ENCODE measurements at places on chromosomes 3 and 15. TPM values are rescaled to one million over a fixed set of nuclear protein-coding genes. Genes with fewer than 3 reads are reported as not detected.

- DNase-seq = no peak
- H3K4me1 ChIP-seq = no peaks in the 10 kb centered on the region
- H3K27ac ChIP-seq = no peak overlapping the region
- H3K36me3 ChIP-seq = no peaks in the 10 kb centered on the region
These were observed 474.0 kb downstream of the MECOM start for GRCh38 chr3:169189486-169189885.

GRCh38 chr3:106048946-106049481 is 180.2 kb upstream of the CBLB start:
- no peaks in the 10 kb centered on the region for H3K4me1 ChIP-seq
- peaks cover 5% of the 10 kb centered on the region for H3K36me3 ChIP-seq
- no peak for DNase-seq
- H3K4me3 ChIP-seq = no peak overlapping the region
- H3K27me3 ChIP-seq = no peaks in the 10 kb centered on the region

DNA sequence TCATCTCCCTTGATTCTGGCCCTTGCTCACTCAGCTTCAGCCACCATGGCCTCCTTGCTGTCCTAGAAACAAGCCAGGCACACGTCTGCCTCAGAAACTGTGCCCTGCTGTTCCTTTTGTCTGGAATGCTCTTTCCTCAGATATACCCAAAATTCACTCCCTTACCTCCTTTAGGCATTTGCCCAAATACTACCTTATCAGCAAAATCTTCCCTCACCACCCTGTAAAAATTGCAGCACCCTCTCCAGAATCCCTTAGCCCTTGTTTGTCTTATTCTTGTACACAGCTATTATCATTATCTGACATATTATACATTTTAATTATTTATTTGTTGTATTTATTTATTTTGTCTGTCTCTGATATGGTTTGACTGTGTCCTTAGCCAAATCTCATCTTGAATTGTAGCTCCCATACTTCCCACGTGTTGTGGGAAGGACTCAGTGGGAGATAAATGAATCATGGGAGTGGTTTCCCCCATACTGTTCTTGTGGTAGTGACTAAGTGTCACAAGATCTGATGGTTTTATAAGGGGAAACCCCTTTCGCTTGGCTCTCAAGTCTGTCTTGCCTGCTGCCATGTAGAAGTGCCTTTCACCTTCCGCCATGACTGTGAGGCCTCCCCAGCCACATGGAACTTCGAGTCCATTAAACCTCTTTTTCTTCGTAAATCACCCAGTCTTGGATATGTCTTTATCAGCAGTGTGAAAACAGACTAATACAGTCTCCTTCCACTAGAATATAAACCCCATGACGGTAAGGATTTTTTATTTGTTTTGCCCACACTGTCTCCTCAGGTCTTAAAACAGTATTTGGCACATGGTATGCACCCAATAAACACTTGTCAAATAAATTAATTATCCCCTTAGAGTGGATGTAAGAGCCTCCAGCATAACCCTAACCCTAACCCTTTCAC is 60.0 kb upstream of the STT3B start:
- DNase-seq = no peak
- H3K36me3 ChIP-seq = no peaks in the 10 kb centered on the region
- H3K27me3 ChIP-seq = no peaks in the 10 kb centered on the region
- H3K4me1 ChIP-seq = peaks cover 6% of the 10 kb centered on the region

DNA sequence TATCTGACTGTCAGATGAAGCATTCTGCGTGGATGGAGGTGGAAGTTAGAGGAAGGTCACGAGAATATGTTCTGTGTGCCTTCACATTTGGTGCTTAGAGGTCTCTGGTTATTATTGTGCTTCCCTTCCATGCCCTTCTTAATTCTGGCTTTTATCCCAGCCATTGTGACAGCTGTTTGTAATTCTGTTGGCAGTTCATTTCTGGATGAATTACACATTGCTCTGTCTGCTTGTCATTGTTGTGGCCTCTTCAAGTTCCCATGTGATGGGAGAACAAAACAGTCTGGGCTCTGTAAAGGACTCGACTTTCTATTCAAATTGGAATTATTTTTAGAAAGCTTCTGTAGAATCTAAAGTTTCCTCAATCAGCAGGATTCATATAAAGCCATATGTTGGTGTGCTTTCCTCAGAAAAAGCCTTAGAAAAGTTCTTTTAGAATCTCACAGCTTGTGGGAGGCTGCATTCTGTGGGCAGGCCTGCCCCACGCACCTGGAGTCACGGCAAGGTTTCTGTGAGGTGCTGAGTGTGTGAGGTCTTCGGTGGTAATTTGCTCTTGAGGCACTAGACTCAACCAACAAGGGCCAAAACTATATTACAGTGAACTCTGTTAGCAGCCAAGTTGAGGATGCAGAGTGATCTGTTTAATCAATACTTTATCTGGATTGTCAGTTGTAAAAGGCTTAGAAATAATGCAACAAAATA is 397.4 kb upstream of the AZI2 start:
- H3K4me1 ChIP-seq = no peaks in the 10 kb centered on the region
- DNase-seq = no peak
- H3K36me3 ChIP-seq = no peaks in the 10 kb centered on the region
- H3K4me3 ChIP-seq = no peak overlapping the region
- no peak overlapping the region for H3K27ac ChIP-seq

- H3K27me3 ChIP-seq = peaks cover 33% of the 10 kb centered on the region
- H3K27ac ChIP-seq = no peak overlapping the region
- no peak for DNase-seq
- H3K4me1 ChIP-seq = peaks cover 13% of the 10 kb centered on the region
These were observed 151.6 kb downstream of the TMCO5A start for GRCh38 chr15:38085931-38086568.

DNA sequence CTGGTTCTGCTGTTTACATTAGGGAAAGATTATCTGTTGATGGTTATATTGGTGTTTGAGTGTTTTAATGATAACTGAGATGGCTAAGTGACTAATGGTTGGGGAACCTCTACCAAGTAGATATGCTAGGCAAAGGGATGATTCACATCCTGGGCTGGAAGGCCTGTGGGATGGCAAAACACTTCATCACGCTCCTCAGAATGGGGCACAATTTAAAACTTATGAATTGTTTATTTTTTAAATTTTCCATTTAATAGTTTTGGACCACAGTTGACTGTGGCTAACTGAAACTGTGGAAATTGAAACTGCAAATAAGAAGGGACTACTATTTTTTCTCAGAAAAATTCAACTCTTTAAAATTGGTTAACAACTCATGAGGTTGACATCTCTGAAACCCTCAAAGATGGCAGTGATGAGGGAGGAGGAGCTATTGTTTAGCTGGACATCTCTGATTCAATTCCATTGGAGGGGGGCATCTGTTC is 100.5 kb upstream of the ZBED2 start:
- peaks cover 46% of the 10 kb centered on the region for H3K4me1 ChIP-seq
- H3K27ac ChIP-seq = no peak overlapping the region
- no peak for DNase-seq
- no peak overlapping the region for H3K4me3 ChIP-seq

GRCh38 chr3:128550113-128550440 is 57.1 kb upstream of the GATA2 start:
- no peaks in the 10 kb centered on the region for H3K36me3 ChIP-seq
- peaks cover 2% of the 10 kb centered on the region for H3K4me1 ChIP-seq
- no peak overlapping the region for H3K4me3 ChIP-seq
- no peak overlapping the region for H3K27ac ChIP-seq

- no peak overlapping the region for H3K27ac ChIP-seq
- H3K36me3 ChIP-seq = peaks cover 3% of the 10 kb centered on the region
These were observed 7.6 kb downstream of the HSPBAP1 start for GRCh38 chr3:122786066-122786465.

- DNase-seq = peak; percentile 17
- H3K4me1 ChIP-seq = peaks cover 9% of the 10 kb centered on the region
- H3K27ac ChIP-seq = no peak overlapping the region
These were observed 563.5 kb downstream of the PDCD6IP start for GRCh38 chr3:34361921-34362320.

DNA sequence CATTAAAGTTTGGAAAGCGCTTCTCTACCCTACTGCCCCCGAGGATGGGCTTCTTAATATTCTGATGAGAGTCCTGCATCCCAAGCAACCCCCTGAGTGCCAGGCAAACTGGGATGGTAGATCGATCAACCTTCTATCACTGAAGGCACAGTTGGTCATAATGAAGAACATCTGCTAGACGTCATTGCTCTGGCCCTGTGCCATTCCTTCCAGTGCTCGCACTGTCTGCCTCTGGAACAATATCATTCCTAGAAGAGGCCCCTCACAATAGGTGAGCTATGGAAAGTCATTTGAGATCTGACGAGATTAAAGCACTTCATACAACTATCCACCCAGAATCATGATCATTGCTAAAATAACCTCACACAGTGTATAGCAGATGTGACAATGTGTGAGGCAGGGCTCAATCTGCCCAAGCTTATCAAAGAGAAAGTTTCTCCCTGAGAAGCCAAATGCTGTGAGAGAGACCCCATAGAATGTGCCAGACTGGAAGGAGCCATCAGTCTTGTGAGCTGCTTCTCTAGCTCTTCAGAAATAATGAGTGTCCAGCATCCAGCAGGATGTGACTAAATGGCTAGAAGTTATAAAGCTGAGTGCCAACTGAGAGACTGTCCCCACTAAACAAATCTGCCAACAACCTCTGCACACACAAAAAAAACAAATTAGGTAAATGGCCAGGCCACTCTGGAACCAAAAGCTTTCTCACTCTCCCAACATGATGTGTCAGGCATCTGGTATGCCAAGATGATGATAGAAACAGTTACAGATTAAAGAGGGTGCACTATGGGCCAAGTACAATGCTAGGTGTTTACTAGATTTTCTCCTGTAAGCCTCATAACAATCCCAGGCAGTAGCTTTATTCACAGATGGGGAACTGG is 165.5 kb downstream of the NECTIN3 start:
- no peaks in the 10 kb centered on the region for H3K27me3 ChIP-seq
- H3K4me3 ChIP-seq = no peak overlapping the region
- peaks cover 49% of the 10 kb centered on the region for H3K4me1 ChIP-seq
- H3K36me3 ChIP-seq = peaks cover 26% of the 10 kb centered on the region

- no peak overlapping the region for H3K4me3 ChIP-seq
- H3K36me3 ChIP-seq = no peaks in the 10 kb centered on the region
- no peak overlapping the region for H3K27ac ChIP-seq
- peaks cover 16% of the 10 kb centered on the region for H3K27me3 ChIP-seq
These were observed 29.8 kb downstream of the NGRN start for GRCh38 chr15:90295270-90295648.

DNA sequence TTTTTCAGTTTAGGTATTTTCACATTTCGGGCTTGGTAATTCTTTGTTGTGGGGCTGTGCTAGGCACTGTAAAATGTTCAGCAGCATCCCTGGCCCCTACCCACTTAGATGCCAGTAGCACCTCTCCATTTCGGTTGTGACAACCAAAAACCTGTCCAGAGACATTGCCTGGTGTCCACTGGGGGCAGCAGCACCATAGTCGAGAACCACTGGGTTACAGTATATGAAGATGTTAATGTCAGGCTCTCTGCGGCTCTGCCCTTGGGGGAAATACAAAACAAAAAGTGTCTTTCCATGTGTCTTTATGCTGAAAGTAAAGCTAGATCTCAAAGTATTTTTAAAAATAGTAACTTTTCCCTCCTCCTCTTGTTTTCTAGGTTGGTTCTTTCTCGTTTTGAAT is 177.2 kb downstream of the ITPR1 start:
- no peaks in the 10 kb centered on the region for H3K27me3 ChIP-seq
- H3K27ac ChIP-seq = no peak overlapping the region
- no peak overlapping the region for H3K4me3 ChIP-seq
- no peaks in the 10 kb centered on the region for H3K4me1 ChIP-seq

GRCh38 chr15:85044894-85045293 is 63.2 kb downstream of the PDE8A start:
- H3K27me3 ChIP-seq = no peaks in the 10 kb centered on the region
- H3K4me3 ChIP-seq = no peak overlapping the region
- peaks cover 23% of the 10 kb centered on the region for H3K4me1 ChIP-seq
- no peak for DNase-seq
- peak overlapping the region; percentile 4 for H3K27ac ChIP-seq
- H3K36me3 ChIP-seq = no peaks in the 10 kb centered on the region

- peak overlapping the region; percentile 99 for H3K27ac ChIP-seq
- peaks cover 36% of the 10 kb centered on the region for H3K36me3 ChIP-seq
- no peaks in the 10 kb centered on the region for H3K27me3 ChIP-seq
- DNase-seq = peak; percentile 52
- peak overlapping the region; percentile 63 for H3K4me3 ChIP-seq
These were observed 124.3 kb downstream of the CHSY1 start for GRCh38 chr15:101127506-101128076.

- H3K36me3 ChIP-seq = no peaks in the 10 kb centered on the region
- no peak overlapping the region for H3K27ac ChIP-seq
- DNase-seq = no peak
- peaks cover 11% of the 10 kb centered on the region for H3K27me3 ChIP-seq
- no peak overlapping the region for H3K4me3 ChIP-seq
These were observed 24.0 kb upstream of the CSTA start for GRCh38 chr3:122301063-122301462.

DNA sequence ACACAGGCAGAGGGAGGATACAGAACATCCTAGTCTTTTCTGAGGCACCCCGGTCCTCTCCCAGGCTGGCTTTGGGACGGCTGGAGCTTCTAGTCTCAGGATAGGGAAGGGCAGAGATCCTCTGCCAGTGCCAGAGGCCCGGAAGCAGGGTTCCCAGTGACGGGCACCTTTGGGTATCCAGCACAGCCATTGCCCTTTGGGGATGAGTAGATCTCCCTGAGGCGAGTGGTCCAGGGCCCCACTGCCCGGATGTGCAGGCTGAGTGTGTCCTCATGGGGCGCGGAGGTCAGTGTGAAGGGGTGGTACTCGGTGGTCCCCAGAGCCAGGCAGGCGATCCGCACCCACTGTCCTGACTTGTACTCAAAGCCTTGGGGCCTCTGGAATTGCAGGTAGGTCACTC is 18.3 kb downstream of the DUOX2 start:
- no peaks in the 10 kb centered on the region for H3K4me1 ChIP-seq
- no peaks in the 10 kb centered on the region for H3K36me3 ChIP-seq
- no peak overlapping the region for H3K27ac ChIP-seq

- no peak for DNase-seq
- H3K4me3 ChIP-seq = peak overlapping the region; percentile 72
- no peaks in the 10 kb centered on the region for H3K36me3 ChIP-seq
- H3K27me3 ChIP-seq = peaks cover 6% of the 10 kb centered on the region
- H3K27ac ChIP-seq = peak overlapping the region; percentile 84
These were observed 8.7 kb downstream of the DISP2 start for GRCh38 chr15:40366457-40367370.

- no peaks in the 10 kb centered on the region for H3K27me3 ChIP-seq
- H3K4me1 ChIP-seq = no peaks in the 10 kb centered on the region
- H3K4me3 ChIP-seq = no peak overlapping the region
These were observed 420.0 kb downstream of the LPP start for GRCh38 chr3:188573956-188574355.

- no peaks in the 10 kb centered on the region for H3K4me1 ChIP-seq
- no peak overlapping the region for H3K27ac ChIP-seq
- peaks cover 17% of the 10 kb centered on the region for H3K27me3 ChIP-seq
- H3K4me3 ChIP-seq = no peak overlapping the region
- no peaks in the 10 kb centered on the region for H3K36me3 ChIP-seq
These were observed 35.6 kb upstream of the FGF7 start for GRCh38 chr15:49387471-49387870.

SH3GL3 gene
- total RNA-seq = not detected

IP6K2 gene
- total RNA-seq = 61.2 TPM

GP9 gene
- not detected for total RNA-seq

SETD5 gene
- 111 TPM for total RNA-seq

XIRP1 gene
- total RNA-seq = not detected

Measured in activated CD4-positive, alpha-beta T cell treated with anti-CD3 and anti-CD28 coated beads, Interleukin-2, amount 10 ng/mL, durations not matched to agents 7 days and 5 days (primary cell).